Hematopoietic multipotent progenitor cell treated with erythropoietin and hydrocortisone succinate and interleukin-3 and kit ligand, for 6 days (in vitro differentiated cells): ENCODE measurements at places on chromosomes 16 and 17.
A peak's percentile ranks its signal among the peaks of the same experiment; 100 is the strongest.

- DNase-seq, result peak; percentile 92
Observed at GRCh38 chr16:21708533-21709115, 44.9 kb downstream of the OTOA start.

DNA sequence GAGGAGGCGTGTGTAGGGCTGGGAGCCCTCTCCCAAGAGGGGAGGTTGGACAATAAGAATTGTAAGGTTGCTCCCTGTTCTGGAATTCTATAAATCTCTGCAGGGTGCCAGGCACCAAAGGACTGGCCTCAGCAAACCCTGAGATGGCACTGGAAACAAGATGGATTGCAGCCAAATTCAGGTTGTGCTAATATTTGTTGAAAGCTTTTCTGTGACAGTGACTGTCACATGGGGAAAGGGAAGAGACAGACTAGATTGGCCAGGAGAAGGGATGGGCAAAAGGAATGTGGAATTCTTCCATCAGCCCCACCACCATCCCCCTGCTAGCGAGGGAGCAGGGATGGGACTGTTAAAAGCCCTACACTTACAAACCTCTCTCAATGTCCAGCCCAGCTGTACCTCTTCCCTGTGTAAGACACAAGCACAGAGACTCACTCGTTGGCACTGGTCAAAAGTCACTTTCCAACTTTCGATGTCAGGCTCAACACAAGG is 62.4 kb downstream of the SOX9 start:
- DNase-seq, result no peak

DNA sequence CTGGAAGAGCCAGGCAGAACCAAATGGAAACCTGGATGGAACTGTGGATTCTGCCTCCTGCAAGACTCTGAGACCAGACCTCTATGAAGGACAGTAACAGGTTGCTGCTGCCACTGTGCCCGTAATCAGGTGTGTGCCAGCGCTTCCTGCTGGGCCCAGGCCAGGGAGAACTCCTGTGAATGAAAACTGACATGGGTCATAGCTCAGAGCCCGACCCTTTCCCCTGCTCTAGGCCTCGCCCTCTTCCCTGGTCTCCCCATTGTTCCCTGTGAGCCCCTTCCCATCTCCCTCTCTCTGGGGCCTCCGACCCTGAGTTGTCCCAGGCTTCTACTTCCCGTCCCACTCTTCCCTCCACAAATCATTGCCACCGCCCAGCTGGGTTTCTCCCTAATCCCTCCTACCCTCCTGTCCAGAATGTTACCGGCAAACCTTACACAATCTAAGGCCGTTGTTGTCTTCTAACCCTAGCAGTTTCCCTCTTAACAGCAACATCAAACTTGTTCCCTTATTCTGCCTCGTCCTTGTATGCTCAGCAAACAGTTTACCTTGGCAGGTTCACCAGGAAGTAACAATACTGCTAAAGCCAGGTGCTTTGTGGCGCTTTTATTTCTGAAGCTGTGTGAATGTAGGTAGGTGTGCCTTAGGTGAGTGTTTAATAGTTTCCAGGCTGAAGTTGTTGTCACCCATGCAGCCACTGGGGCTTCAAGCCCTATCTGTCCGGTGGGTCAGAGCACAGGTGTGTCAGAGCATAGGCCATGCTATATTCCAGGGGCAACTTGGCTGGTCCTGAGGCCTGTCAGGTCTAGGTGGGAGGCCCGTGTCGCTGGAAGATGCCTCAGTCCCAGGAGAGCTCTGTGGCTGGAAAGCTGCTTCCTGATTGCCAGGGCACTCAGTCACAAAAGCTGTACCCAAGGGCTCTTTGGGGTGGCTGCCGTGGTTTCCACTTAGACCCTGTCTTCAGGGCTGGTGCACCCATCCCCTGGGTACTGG is 32.0 kb downstream of the SMPD3 start:
- no peak for DNase-seq

GRCh38 chr16:30896261-30896888 is at the start of gene CTF1:
CTF1 (plus strand) TSS chr16:30896614; CDS start chr16:30896644, 30 bp downstream.
- peak; percentile 37 for DNase-seq

GRCh38 chr16:2022723-2023091 is 3.1 kb downstream of the NPW start:
- peak; percentile 63 for DNase-seq

- DNase-seq, result peak; percentile 32
Observed at GRCh38 chr16:47019568-47019967, 46.1 kb upstream of the DNAJA2 start.

DNA sequence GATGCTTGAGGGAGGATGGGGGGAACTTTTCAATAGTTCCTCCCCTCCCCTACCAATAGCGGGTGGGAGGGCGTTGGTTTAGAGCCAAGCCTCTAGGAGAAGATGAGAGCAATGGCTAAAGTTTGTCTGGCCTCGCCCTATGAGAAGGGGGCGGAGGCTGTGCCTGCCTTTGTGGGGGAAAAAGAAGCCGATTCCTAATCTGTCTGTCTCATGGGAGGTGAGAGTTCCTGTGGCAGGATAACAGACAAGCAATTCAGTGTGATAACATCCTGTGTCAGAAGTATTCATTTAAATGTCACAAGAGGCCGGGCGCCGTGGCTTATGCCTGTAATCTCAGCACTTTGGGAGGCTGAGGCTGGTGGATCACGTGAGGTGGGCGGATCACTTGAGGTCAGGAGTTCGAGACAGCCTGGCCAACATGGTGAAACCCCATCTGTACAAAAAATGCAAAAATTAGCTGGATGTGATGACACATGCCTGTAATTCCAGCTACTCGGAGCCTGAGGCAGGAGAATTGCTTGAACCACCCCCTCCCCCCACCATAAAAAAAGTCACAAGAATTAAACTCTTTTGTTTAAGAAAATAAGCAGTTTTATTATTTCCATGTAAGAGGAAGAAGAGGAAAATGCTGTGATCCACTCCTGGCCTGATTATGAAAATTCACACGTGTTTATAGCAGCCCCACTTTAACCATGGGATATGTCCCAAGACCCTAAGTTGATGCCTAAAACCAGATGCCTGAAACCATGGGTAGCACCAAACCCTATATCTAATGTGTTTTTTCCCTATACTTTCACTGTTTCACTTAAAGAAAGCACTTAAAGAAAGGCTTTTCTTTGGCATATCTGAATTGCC is 1.7 kb downstream of the SLFN5 start:
- DNase-seq, result peak; percentile 65

DNA sequence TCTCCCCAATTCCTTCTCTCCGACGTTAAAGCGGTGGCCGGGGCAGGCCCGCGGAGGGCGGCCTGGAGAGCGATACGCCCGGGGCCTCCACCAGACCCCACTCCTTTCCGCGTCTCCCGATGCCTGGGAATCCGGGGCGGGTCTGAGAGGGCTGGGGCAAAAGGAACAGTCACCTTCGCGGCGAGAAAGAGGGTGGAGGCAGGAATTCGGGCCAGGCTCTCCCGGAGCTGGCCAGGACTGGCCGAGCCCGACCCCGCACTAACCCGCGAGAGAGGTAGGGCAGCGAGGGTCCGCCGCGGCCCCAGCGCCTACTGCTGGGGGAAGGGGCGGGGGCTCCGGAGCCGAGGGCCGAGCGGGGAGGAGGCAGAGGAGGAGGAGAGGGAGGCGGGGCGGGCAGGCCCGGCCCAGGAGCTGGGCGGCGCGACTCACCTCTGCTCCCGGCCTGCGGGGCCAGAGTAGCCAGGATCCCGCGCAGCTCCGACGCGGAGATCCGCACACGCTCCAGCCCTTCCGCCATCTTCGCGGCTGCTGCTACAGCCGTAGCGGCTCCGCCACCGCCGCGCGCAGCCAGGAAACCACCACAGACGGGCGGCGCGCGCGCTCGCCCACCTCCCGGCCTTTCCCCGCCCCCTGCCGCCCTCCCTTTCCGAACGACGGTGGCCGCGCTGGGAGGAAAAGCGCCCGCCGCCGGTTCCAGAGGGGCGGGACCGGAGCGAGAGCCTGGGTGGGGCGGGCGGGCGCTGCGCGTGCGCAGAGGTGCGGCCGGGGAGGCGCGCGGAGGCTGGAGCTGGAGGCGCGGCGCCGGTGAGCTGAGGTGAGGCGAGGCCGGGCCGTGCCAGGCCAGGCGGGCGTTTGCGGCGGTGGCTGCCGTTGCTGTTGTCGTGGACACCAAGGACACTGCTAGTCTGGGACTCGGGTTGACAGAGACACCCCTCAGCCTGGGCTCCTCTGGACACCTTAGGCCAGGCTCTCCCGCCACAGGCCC is at the start of the genes SMG6 and SRR:
Gene SMG6 (minus strand): TSS at position 582 of the 985 bp plus-strand sequence. CDS start 65 bp downstream, at position 517.
Gene SRR (plus strand): TSS at position 747 of the 985 bp plus-strand sequence. CDS start 11,611 bp downstream, outside the sequence.
- DNase-seq, result peak; percentile 95

DNA sequence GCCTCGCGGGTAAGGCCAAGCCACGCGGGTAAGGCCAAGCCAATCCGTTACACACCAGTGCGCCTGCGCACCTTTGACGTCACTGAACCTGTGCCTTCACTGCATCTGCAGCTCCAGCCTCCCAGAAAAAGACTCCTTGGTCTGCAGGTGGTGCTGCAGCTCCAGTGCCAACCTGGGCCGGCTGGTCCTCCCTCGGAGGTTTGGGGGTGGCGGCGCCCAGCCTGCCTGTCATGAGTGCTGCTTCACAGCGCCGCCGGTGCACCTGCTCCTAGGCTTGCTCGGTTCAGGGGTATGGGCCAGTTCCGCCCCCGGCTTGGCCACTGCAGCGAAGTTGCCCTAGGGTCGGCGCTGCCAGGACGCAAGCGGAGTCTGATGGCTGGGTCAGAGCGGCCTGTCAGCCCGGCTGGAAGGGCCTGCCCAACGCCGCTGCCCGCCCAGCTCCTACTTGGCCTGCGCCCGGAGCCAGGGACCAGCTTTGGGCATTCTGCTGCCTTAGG is 146.6 kb downstream of the USP22 start:
- DNase-seq, result peak; percentile 11

- no peak for DNase-seq
Observed at GRCh38 chr17:56142325-56142724, 10.9 kb upstream of the ANKFN1 start.

GRCh38 chr17:31561469-31562375 is 170.2 kb downstream of the RAB11FIP4 start:
- DNase-seq, result no peak

DNA sequence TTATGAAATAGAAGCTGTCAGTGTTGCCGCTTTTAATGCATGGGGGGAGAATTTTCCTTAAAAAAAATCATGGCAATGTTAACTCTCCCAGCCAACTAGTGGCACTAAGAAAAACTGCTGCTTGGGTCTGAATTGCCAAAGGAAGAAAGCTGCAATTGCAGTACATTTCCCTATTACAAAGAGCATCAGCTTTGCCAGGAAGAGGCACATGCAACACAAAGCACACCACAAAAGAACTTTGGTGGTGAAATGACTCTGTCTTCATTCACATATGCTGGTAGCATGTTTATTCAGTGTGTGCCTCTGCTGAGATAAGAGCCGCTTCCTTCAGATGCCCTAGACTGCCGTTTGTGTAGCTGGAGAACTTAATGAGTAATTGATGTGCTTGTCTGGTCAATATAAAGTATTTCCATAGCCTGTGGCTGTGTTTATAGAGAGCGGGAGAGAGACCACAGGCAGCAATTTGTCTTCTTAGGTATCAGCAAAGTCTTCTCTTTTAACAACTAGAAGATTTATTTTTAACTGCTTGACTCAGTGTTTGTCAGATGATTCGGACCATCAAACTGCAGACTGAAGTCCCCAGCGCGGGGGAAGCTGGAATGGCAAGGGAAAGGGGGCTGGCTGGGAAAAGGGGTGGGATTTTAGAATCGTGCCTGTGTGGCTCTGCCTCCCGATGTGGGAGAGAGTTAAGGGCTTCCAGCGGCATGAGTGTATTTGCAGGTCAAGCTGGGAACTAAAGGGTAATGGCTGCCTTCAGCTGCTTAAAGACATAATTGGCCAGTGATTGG is 115.1 kb downstream of the MRTFB start:
- peak; percentile 32 for DNase-seq

- DNase-seq, result no peak
Observed at GRCh38 chr17:65848751-65849150, 287.3 kb upstream of the AXIN2 start.

DNA sequence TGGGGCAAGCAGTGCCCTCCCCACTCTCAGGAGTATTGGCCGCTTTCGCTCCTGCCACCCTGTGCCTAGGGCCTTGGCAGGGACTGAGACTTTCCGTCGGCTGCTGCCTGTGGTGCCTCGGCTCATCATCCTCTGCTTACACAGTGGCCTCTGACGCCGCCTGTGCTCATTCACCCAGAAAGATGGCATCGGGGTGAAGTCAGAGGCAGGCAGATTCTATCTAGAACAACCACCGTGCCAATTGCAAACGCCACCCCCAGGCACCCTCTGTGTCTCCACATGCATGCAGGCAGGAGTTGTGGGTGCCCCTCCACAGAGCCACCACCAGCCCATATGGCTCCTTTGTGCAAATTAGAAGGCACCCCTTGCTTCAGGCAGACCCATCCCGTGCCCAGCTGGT is 154.2 kb upstream of the GSE1 start:
- no peak for DNase-seq

GRCh38 chr17:73827627-73828291 is 183.5 kb upstream of the SDK2 start:
- no peak for DNase-seq

- peak; percentile 72 for DNase-seq
Observed at GRCh38 chr16:2532494-2533141, 1.4 kb upstream of the CEMP1 start.

DNA sequence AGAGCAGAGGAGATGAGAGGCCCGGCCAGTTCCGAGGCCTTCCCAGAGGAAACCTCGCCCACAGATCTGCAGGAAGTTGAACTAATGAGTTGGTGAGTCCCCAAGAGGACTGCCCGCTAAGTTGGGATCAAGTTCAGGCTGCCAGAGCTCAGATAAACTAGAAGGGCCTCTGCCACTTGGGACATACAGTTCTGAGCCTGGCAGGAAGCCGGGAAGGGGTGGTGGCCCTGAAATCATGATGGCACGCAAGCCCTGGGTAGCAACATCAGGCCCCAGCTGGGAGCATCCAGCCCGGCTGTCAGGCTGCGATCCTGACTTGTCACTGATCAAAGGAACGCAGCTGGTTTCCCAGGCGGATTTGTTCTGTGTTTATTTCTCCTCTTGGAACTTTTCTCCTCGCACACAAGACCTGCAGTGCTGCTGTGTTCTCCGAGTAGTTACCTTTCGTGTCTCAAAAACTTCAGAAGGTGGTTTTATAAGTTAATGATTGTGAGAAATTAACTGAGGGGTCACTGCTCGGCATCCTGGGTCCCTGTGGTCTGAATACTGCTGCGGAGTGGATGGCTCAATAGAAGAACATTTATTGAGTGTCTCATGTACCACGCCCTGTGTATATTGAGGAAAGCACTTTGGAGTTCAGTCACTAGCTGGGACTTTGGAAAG is 8.0 kb upstream of the WFDC1 start:
- no peak for DNase-seq

DNA sequence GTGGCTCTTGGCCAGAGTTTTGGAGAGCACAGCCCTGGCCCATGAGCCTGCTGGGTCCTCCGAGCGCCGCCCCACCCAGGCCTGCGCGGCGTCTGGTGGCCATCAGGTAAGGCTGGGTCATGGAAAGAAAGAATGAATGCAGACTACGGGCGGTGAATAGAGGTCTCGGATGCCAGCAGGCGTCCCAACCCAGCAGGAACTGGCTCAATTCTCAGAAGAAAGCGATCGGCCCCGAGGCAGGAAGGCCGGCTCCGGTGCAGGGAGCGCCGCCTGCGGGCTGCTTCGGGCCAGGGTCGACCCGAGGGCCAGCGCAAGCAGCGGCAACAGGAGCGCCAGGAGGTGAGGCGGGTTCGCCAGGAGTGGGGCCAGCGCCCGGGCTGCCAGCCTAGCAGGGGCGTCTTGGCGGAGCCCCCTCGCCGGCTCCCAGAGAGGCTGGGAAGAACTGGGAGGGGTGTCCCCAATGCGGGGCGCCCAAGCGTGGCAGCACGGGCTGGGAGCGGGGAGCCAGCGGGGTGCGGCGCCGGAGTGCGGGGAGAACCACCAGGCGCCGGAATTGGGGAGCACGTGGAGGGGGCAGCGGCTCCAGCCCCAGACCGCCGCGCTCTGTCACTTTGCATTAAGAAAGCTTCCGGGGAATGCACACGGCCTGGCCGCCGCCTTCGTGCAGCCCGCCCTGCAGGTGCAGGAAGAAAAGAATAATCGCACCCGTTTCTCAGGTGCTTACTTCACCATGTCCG is 7.1 kb upstream of the TMC5 start:
- peak; percentile 63 for DNase-seq
